ENCODE measurements at places on chromosomes 5 and 9.

DNA sequence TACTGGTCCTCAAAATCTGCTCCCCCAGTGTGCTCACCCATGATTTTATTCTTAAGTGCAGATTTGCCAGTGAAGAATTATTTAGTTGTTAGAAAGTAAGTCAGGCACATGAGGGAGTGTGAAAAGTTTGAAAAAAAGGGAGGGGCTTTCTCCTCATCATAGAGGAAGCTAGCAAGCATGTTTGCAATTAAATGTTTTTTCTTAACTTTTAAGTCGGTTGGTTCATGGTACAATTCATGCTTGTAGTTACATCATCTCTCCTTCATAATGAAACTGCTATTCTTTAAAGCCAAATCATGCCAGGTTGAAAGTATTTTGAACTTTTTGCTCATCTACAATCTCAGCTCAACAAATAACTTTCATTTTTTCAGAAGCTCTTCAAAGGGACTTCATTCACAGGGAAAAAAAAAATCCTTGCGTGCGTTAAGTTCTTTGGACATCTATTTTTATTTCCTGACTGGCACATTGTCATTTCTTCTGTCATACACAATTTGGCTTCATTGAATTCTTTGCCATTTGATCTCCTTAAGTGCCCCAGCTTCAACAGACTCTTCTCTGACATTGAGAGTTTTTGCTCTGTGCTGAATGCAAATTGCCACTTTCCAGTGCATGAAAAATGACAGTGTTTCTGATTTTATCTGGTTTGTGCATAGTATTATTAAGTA is 456.9 kb downstream of the TMEM232 start:
- DNase-seq, result no peak

DNA sequence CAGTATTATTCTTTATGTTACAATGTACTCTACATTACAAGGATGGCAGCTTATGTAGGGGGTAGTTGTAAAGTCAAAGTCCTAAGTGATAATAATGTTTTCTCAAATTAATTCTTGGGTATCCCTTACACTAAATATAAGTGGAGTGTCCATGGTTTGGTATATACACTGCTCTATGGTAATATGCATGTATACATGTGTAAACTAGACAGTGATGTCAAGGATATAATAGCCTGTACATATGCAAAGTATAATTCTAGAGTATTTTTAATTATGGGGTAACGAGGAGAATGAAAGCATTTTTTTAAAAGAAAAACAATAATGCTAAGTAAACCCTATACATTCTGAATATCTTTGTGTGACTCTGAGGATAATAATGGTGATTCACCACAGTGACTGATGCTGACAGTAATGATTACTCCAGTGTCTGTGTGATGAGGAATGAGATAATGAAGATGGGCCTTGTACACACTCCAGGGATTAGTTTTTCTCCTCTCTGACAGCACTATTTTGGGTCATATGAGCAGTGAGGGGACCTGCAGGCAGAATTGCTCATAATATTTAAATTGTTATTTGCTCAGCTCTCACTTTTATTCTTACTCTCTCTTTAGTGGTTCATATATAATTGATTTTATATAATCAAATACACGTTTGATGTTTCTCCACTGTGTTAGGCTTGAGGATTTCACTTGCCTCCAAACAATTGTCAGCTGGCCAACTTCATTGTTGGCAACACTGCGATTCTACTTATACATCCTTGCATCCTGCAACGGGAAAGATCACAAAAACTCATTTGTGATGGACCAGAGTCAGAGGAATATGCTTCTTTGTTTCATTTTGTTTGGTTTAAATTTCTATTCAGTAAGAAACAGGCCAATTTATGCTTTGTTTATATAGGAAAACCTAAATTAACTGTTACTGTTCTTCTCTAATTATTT is 88.2 kb downstream of the NREP start:
- no peak for DNase-seq

- DNase-seq, result no peak
These were observed 100.0 kb downstream of the PSD2 start for GRCh38 chr5:139895647-139896046.

DNA sequence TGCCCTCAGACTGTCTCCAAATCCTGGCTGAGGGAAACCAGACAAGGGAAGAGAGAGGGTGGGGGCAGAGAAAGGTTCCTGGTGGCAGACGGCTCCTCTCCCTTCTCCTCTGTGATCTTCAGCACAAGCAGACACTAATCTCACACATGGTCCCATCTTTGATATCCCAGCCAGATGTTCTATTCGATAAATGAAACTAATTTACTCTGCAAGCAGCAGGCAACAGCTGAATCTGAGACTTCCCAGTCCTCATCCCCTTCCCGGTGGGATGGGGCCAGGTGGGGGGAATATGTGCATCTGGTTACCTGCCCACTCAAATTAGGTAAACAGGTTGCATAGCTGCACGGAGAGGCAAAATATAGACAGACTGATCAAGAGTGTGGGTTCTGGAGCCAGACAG is 208.9 kb upstream of the PANK3 start:
- DNase-seq, result no peak

- no peak for DNase-seq
These were observed 51.6 kb downstream of the ENTREP1 start for GRCh38 chr9:69376651-69377050.

DNA sequence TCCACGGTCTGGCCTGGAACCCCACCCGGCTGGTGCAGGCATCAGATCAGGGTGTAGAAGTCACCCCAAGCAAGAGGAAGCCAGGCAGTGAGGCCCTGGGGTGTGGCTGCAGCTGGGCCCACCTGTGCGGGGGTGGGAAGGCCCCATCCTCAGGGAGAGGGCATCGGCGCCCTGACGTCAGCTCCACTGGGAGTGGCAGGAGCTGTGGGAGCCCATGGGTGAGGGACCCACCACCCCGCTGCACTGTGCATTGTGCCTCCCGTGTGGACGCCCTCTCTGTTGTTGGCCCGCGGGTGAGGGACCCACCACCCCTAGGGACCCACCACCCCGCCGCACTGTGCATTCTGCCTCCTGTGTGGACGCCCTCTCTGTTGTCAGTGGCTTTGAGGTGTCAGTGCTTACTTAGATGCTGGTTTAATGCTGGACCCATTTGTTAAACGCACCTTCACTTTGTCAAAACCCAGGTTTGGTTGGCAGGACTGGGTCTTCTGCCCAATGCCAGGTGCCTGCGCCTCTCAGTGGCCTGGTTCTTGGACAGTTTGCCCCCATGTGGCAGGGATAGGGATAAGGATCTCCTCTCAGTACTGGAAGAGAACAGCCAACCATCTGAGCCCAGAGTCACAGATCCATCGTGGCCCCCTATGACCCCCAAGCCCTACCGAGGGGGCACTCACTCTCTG is 6.9 kb upstream of the EXOC3 start:
- no peak for DNase-seq

DNA sequence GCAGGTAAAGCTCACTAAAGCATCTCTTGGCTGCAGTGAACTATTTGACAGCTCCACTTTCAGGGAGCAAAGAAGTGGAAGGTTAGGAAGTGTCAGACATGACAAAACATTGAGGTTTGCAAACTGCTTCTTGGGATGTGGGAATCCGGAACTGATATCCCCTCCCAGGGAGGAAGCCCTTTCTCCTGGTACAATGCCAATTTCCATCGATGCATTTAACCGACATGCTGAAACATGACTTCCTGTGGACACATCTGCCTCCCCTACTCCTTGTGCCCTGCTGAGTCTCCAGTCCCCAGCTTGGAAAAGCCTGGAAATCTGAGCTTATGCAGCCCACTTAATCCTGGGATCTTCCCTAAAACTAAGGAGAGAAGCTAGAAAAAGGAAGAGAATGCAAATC is 323.1 kb upstream of the DAP start:
- DNase-seq, result no peak

- no peak for DNase-seq
These were observed 80.1 kb downstream of the ESM1 start for GRCh38 chr5:54905246-54905795.

DNA sequence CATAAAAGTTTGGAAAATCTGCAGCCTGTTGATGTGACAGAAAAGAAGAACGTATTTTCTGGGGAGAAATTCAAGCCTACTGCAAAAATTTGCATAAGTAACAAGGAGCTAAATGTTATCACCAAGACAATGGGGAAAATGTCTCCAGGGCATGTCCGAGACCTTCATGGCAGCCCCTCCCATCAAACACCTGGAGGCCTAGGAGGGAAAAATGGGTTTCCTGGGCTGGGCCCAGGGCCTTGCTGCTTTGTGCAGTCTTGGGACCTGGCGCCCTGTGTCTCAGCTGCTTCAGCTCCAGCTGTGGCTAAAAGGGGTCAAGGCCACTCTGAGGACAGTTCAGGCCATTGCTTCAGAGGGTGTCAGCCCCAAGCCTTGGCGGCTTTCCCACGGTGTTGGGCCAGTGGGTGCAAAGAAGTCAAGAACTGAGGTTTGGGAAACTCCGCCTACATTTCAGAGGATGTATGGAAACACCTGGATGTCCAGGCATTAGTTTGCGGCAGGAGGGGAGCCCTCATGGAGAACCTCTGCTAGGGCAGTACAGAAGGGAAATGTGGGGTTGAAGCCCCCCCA is 13.1 kb downstream of the CERT1 start:
- no peak for DNase-seq

- DNase-seq, result no peak
These were observed 322.4 kb downstream of the LRRC70 start for GRCh38 chr5:62900976-62901375.

GRCh38 chr5:16671208-16671607 is 54.4 kb upstream of the RETREG1 start:
- DNase-seq, result no peak

GRCh38 chr5:174817610-174818009 is 93.2 kb downstream of the MSX2 start:
- DNase-seq, result no peak

DNA sequence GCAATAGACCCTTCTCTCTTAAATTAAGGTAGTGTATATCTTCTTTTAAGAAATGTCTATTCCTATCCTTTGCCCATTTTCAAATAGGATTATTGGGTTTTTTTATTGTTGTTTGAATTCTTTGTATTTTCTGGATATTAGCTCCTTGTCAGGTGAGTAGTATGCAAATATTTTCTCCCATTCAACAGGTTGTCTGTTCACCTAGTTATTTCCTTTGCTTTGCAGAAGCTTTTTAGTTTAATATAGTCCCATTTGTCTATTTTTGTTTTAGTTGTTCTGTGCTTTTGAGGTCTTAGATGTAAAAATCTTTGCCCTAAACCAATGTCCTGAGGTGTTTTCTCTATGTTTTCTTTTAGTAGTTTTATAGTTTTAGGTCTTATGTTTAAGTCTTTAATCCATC is 104.7 kb downstream of the CWC27 start:
- DNase-seq, result no peak

- DNase-seq, result no peak
These were observed 38.1 kb upstream of the SSBP2 start for GRCh38 chr5:81789033-81789432.

DNA sequence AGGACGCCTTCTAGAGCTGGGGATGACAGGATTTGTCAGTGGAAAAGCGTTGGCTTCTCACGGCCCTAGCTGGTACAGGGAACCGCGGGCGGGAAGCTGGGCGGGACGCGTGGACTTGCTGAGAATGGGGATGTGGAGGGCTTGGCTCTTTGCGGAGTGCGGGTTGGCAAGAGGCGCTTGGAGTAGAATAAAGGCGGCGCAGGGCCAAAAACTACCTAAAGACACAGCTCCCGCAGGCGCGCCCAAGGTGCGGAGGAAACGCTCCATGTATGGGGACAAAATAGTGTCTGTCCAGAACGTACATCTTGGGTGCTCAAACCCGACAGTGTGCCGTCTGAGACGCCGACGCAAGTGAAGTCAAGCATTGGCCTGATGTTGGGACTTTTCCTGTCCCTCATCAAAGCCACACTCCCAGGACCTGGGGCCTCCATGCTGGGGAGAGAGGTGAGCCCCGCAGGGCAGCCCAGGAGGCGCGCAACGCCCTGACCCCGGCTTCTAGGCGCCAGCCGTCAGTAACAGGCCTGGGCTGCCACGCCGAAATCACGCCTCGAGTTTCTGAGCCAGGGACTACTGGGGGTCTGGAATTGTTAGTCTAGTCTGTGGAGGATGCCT is 1.6 kb upstream of the NKX2-5 start:
- DNase-seq, result no peak

DNA sequence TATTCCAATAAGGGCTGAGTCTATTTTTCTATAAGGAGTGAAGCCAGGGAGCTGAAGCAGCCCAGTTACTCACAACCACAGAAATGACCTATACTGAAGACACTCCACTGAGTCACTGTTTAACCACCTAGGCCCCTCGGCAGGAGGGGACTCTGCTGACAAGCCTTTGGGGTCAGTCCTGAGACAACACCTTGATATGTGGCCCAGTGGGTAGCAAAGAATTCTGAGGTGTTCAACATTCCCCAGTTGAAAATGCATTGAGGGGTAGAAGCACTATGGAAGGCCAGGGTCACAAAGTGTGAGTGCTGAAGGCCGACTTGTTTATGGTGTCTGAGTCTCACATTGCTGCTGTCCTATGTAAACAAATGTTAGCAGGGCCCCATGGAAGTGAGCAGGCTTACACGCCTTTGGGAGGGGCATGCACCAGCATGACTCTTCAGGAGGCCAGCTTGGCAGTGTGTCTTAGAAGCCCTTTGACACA is 112.6 kb upstream of the NFIL3 start:
- DNase-seq, result no peak

GRCh38 chr9:135566552-135566951 is 5.0 kb downstream of the PAEP start:
- DNase-seq, result no peak

GRCh38 chr5:143108498-143109128 is 294.9 kb downstream of the NR3C1 start:
- DNase-seq, result no peak

GRCh38 chr5:154268073-154268472 is 77.5 kb downstream of the GALNT10 start:
- DNase-seq, result no peak

GRCh38 chr5:42825422-42826148 is 13.9 kb upstream of the SELENOP start:
- DNase-seq, result no peak

- DNase-seq, result no peak
These were observed 453.3 kb downstream of the KIF4B start for GRCh38 chr5:155466851-155467250.

DNA sequence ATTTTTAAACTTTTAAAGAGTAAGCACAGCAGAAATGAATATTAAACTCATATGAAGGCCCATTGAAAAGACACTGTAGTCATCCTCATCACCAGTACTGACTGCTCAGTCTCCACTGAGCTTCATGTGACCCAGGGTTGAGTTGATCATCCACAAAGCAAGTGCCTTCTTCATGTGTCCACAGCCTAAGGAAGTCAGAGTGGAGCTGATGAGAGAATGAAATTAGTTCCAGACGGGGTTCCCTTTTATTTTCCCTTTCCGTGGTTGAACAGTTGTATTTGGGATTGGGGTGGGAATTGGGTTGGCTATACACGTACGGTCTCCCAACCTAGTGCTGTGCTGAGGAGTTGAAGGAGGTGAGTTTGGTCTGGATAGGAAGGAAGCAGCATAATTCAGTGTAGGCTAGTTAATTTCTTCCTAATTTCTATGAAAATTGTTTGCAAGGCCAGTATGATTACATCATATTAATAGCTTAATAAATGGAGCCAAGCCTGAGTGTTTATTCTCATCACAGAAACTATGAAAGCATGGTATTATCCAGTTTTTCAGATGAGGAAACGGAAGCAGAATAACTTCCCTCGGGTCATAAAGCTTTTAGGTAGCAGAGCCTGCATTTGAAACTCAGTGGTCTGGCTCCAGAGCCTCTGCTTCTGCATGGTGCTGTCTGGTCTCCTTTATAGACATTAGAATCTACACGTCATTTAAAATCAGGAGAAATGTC is 103.9 kb upstream of the DMRT1 start:
- no peak for DNase-seq
